ENCODE measurements at places on chromosomes 12 and 14.

- no peak for DNase-seq
Observed at GRCh38 chr14:69685716-69686115, 74.3 kb downstream of the SUSD6 start.

GRCh38 chr12:67436230-67436629 is 167.1 kb downstream of the CAND1 start:
- no peak for DNase-seq

GRCh38 chr12:102314821-102315220 is 117.2 kb upstream of the PMCH start:
- no peak for DNase-seq

GRCh38 chr14:97413022-97413539 is 615.9 kb downstream of the VRK1 start:
- no peak for DNase-seq

DNA sequence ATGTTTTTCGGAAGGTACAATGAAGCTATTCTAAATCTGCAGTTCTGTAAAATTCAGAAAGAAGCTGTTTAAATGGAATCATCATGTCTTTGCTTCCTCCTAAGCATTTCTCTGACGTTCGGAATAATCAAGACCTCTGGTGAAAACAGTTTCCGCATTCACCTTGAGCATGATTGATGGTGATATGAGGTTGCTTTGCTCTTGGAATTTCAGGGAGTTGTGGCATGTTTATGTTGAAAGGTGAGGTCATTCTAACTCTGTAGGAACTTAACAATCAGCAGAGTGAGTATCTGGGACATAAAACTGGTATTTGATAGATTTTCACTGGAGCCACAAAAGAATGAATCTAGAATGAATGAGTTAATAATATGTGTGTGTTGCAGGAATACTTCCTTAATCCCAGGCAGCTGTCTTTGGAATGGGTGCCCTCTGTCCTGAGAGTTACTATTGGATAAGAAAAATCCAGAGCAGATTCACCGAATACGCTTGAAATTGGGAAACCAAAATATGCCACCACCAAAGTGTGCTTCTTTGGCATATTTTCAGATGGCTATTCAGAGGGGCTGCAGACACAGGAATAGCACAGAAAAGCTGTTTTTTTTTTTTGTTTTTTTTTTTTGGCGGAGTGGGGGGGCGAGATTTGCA is 599.1 kb downstream of the CCER1 start:
- DNase-seq, result no peak

DNA sequence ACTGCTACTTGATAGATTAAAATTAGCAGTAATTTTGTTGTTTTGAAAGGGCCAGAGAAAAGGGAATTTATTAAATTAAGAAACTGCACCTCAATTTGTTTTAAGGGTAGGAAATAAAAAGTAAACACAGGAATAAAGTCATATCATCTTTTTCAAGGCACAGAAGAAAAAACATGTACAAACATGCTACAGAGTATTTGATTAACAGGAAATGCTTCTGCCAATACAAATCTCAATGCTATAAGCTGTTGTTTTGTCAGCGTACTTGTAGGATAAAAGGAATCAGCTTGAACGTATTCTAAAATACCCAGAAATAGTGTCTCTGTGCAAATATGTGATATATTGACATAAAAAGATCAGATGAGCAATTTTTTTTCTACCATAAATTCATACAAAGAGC is 474.0 kb upstream of the MGAT4C start:
- no peak for DNase-seq

GRCh38 chr12:31018106-31018789 is 55.4 kb upstream of the DDX11 start:
- no peak for DNase-seq

GRCh38 chr14:61533513-61534255 is 161.6 kb upstream of the HIF1A start:
- no peak for DNase-seq

DNA sequence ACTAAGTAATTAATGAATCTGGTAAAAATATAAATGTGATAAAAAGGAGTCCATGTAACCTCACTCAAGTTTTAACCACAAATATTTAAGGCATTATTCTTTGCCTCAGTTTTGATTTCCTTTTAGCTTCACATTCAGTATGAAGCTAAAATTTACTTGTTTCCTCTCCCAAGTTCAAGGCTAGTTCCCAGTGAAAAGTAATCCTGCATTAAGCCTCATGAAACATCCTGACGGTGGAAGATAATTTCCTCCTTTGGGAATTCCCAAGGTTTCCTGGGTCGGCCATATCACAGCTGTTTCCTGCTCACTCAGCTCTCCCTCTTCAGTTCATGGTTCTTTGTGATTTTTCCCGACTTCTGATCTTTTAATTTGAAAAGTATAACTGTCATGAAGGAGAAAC is 1256.8 kb upstream of the FLRT2 start:
- no peak for DNase-seq

DNA sequence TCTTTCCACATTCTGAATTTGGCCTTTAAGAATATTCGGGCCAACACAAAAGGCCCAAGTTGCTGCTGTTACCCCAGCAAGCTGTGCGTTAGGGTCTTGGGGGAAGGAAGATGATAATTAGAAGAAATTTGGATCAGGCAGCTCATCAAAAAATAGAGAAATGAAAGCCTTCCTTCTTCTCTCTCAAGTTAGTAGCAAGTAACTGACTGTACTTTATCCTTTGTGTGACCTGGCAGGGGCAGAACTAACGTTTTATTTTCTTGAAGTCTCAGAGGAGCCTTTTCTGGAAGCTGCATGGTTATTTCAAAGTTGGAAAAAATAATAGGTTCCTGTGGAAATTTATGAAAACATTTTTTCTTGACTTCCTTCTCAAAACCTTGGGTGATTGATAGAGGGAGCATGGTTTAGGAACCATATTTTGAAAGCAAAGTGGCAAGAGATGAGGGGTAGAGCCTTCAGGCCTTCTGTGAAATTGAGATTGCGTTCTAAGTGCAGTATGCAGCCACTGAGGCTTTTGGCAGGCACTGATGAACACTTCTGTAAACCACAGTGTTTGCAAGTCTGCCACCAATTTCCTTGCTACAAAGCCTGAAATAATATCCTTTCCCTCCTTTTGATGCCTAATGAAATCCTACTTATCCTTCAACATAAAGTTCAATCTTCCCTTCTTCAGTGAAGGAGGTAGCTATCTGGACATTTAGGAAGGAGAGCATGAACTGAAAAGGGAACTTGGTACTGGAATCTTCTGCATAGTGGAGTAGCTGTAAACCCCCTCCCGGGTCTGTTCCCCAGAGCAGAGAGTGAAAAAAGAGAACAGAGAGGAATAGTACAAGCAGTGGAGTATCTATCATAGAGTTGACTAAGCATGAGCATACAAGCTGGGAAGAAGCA is 123.2 kb downstream of the FGD4 start:
- peak; percentile 39 for DNase-seq

GRCh38 chr12:79643821-79644220 is 46.9 kb downstream of the PAWR start:
- DNase-seq, result no peak

- no peak for DNase-seq
Observed at GRCh38 chr12:58224536-58225105, 283.3 kb downstream of the ATP23 start.

DNA sequence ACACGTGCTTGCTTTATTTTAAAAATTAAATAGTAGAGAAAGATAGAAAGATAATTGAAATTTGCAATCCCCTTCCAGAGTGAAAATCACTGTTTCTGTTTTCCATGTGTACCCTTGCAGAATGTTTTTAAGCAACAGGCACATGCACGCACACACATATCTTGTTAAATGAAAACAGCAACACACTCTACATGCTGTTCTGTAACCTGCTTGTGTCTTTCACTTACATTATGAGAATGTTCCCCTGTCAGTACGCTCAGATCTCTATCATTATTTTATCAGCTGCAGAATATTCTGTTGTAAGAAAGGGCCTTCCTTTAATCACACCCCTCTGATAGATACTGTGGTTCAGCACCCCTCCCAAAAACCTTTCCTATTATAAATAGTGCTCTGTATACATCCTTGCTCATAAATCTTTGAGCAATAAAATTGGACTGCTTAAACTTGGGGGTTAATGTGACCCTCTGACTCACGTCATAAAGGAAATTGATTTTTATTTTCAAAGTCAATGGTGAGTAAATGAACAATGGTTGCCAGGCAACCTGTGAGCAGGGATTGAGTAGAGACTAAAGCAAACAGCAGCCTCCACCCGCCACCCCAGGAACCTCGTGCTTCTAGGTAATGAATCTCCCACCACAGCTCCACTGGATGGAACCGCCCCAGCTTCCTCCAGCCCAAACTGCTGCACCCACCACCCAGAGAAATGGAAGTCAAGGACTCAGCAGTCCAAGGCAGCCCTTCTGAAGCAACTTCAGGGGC is 31.9 kb upstream of the CHGA start:
- DNase-seq, result no peak

DNA sequence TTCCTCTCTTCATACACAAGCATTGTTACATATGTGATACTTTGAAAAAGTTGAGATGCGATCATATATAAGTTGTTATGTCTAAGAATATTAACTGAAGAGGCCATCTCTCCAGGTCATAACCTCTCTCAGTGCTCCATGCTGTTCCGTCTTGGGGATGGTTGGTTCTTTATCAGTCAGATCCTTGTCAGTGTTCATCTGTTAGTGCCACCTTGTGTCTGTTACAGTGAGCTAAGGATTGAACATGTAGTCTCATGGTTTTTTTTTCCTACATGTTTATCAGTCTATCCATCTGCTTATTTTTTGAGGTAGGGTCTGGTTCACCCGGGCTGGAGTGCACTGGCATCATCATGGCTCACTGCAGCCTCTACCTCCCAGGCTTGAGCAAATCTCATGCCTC is 30.5 kb downstream of the EP400 start:
- no peak for DNase-seq

- DNase-seq, result peak; percentile 72
Observed at GRCh38 chr14:21191809-21192446, 36.1 kb upstream of the OR5AU1 start.

DNA sequence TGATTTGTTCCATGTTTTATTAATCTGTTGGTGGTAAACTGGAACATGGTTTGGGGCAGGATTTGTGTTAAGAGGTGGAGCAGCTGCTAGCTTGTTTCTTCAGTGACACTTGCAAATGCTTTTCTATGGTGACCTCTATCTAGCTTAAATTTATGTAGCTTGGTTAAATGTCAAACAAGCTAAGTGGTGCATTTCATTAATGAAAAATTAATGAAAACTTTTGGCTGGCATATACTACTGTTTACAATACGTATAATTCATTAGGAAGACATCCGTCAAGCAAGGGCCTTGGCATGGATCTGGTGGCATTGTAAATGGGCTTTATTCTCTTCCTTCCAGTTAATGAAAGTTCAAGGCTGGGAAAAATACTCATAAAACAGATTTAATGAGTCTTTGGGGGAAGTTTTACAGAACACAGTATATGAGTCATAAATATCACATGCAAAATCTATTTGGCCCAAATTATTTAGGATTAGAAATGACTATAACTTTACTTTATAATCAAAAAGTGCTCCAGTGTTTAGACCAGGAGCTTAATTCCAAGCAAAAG is 807.7 kb upstream of the SEL1L start:
- no peak for DNase-seq

- DNase-seq, result peak; percentile 74
Observed at GRCh38 chr14:21923820-21924219, 250.2 kb upstream of the OR4E1 start.

DNA sequence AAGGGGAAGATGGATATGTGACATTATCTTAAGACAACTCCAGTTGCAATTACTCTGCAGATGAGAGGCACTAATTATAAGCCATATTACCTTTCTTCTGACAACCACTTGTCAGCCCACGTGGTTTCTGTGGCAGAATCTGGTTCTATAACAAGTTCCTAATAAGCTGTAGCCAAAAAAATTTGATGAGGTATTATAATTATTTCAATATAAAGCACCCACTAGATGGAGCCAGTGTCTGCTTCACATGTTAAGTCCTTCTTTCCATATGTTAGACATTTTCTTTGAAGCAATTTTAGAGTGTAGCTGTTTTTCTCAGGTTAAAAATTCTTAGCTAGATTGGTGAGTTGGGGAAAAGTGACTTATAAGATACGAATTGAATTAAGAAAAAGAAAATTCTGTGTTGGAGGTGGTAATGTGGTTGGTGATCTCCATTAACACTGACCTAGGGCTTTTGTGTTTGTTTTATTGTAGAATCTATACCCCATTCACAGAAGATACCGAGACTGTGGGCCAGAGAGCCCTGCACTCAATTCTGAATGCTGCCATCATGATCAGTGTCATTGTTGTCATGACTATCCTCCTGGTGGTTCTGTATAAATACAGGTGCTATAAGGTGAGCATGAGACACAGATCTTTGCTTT is 36.9 kb downstream of the PSEN1 start:
- peak; percentile 52 for DNase-seq

GRCh38 chr12:93918900-93919299 is 229.5 kb upstream of the PLXNC1 start:
- DNase-seq, result no peak

GRCh38 chr12:44775901-44776300 is 100.2 kb downstream of the NELL2 start:
- no peak for DNase-seq

- no peak for DNase-seq
Observed at GRCh38 chr14:45678163-45678562, 425.2 kb upstream of the MIS18BP1 start.

DNA sequence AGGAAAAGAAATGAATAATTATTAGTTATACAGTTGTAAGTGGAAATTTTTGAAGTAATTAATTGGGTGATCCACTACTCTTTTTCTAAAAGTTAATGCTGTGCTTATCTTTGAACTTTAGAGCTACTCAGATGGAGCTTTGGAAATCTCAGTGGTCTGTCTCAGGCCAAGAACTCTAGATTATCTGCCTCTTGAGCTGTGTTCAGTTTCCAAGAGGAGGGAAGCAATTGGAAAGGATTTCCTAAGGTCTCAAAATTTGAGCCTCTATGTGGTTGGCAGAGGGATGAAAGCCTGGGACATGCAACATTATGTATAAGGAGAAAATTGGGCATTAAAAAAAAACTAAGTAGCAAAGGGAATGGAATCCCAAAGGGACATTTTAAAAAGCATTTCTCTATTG is 334.0 kb upstream of the PRICKLE1 start:
- DNase-seq, result no peak

DNA sequence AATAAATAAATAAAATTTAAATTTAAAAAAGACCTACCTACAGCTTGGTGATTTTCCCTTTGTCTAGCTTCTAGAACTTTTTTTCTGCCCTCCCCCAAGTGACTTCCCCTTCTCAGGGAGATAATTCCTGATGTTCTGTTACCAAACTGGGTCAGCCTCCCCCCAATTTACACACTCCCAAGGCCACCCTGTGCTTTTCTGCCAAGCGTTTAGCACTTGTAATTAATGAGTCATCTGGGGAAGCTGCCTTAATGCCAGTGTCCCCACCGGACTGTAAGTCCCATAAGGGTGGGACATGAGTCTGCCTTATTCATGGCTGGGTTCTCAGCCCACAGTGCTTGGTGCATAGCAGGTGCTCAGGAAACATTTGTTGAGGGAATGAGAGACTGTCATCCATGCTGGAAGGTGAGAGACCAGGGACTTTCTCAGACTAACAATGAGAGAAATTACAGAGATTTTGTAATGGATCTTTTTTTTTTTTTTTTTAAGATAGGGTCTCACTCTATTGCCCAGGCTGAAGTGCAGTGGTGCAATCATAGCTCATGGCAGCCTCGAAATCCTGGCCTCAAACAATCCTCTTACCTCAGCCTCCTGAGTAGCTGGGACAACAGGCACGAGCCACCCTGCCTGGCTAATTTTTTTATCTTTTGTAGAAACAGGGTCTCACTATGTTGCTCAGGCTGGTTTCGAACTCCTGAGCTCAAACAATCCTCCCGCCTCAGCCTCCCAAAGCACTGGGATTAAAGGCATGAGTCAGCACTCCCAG is 106.8 kb downstream of the PHETA1 start:
- DNase-seq, result no peak

GRCh38 chr12:55142669-55143565 is 16.7 kb downstream of the OR9K2 start:
- peak; percentile 59 for DNase-seq

- no peak for DNase-seq
Observed at GRCh38 chr14:97539411-97539795, 742.2 kb downstream of the VRK1 start.

Data from B cell (primary cell).